ENCODE measurements at places on chromosomes 6 and 20.
A peak's percentile ranks its signal among the peaks of the same experiment; 100 is the strongest.

DNA sequence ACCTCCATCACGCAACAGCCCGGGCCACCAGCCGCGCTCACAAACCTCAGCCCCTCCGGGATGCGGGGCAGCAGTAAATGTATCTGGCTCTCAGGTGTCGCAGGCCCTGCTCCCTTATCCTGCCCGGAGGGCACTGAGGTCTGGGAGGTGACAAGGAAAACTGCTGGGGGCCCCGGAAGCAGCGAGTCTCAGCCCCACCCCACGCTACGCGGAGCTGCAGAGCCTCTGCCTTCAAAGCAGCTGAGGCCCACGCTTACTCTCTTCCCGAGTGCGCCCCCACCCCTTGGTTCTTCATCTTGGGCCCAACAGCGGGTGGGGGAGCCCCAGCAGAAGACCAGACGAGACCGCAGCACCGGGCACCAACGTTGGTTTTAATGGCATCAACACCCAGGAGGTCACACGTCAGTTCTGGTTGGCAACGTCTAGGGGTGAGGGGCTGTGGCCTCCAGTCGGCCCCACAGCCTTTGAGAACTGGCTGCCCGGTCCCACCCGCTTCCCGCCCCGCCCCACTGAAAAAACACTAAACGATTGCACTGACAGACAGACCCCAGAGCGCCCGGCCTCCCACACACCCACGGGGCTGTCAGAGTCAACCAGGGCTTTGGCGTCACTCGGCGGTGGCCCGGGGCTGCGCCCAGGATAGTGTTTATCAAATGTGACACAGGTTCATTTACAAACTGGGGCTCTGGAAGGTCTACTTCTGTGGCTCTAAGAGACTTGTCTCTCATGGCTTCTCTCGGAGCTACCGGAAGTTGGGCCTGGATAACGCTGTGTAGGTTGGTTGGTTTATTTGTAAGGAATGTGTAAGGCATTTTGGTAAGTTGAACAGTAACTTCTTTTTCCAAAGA is 43.7 kb downstream of the DSTN start:
- peak; percentile 57 for DNase-seq

DNA sequence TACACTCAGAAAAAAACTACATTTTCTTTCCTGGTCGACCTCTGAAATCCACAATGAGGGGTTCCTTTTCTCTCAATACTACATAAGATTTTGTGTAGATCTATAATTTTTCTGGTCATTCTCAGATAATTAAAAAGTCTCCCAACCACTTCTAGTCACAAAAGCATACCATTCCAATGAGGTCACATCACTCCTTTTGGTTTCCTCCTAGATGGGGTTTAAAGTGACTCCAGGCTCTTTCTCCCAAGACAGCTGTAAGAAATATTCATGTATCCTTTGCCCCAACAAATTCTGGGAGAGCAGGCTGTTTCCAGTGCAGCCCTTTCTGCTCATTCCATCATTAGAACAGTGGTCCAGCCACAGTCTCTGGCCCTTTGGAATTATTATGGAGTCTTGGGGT is 43.1 kb upstream of the BEND6 start:
- DNase-seq: no peak

GRCh38 chr6:135451617-135452190 is 45.8 kb downstream of the AHI1 start:
- DNase-seq: no peak

GRCh38 chr6:159059885-159060506 is 15.2 kb upstream of the TAGAP start:
- DNase-seq: no peak

GRCh38 chr20:34295284-34295683 is 7.9 kb downstream of the AHCY start:
- DNase-seq: no peak

DNA sequence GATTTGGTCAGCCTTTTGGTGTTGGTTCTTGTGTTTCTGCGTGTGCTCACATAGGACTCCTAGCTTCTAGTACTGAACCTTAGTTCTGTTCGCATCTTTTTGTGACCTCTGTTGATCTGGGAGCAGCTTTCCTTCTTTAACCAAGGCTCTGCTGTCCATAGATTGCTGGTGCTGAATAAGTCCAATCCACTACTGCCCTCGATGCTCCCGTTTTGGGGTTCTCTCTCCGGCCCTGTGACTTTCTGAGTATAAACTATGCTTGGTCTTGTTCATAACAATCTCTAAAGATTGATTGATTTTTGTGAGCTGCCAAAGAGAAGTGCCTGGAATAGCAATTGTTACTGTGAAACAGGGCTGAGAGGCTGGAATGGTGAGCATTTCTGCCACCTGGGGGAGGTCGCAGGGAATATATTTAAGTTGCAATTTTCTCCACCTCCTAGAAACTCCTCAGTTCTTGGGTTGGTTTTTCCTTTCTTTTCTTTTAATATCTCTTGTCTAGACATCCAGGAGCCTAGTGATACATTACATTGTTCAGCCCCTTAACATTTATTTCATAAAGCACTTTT is 422.9 kb upstream of the CHD6 start:
- no peak for DNase-seq

- no peak for DNase-seq
Observed at GRCh38 chr6:13666194-13667105, 45.2 kb downstream of the RANBP9 start.

GRCh38 chr6:165630544-165630953 is 32.5 kb downstream of the PDE10A start:
- DNase-seq: no peak

DNA sequence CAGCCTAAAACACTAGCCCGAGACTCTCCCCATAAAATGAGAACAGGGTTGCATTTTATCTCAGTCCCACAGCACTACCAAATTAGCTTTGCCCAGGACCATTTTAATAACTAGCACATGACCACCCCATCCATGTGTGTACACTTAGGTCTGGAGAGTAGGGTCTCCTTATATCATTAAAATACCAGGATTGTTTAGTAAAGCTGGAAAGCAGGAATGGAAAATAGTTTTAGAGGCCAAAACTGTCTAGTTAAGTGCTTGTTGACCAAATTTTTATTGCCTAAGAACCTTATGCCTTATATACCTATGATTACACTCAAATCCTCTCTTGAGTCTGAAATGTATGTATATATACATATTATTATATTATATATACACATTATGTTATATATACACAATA is 608.4 kb downstream of the HDGFL1 start:
- no peak for DNase-seq

GRCh38 chr6:22557007-22557406 is 12.4 kb upstream of the HDGFL1 start:
- DNase-seq: no peak

GRCh38 chr6:113998811-113999210 is 27.9 kb upstream of the HDAC2 start:
- no peak for DNase-seq

GRCh38 chr6:163398815-163399214 is 15.7 kb upstream of the QKI start:
- peak; percentile 38 for DNase-seq

GRCh38 chr6:148438632-148439031 is 96.0 kb downstream of the SASH1 start:
- no peak for DNase-seq

GRCh38 chr6:168155193-168155592 is 76.2 kb upstream of the FRMD1 start:
- no peak for DNase-seq

DNA sequence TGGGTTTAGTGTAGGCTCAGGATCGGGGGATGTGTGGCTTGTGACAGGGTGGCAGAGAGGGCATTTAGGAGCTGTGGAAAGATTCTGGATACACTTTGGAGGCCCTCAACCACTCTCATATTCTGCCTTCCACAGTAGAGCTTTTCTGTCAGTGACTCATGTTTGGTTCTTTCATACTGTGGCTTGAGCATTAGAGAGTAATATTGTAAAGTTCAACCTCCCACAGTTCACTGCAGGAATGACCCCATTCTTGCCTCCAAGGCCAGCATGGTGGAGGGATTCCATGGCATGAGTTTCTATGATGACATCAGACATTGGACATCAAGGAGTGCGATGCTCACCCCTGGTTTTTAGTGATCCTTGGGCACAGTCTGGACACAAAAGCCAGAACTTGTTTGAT is 50.9 kb downstream of the DTD1 start:
- DNase-seq: no peak

- DNase-seq: no peak
Observed at GRCh38 chr20:60408435-60408834, 450.2 kb downstream of the CDH26 start.

DNA sequence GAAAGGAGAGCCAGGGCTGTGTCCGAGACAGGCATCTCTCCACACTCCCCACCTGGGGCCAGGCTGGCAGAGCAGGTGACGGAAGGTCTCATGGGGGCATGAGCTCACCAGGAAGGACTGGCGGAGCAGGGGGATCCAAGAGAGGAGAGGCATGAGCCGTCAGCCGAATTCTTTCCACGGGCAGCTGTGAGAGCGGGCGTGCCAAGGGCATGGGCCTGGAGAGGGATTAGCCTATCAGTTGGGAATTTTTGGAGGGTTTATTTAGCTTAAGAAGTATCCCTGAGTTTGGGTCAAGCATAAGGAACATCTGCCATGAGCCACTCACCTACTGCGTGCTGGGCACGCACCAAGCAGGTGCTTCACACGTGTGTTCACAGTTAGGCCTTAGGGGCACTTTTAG is 60.2 kb upstream of the ZNFX1 start:
- DNase-seq: no peak

DNA sequence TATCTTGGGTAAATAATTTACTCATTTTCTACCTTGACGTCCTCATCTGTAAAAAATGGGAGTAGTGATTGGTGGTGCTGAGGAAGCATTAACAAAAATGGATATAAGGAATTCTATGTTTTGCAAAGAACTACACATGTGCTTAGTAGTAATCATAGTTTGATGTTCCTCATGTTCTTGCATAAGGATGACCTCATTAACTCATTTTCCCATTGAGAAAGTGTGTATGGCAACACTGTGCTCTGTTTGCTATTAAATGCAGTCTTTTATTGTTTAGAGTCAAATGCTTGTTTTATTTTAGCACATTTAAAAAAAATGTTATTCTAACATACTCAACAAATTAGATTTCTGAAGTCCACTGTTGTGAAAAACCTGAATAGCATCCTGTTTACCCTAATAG is 211.2 kb upstream of the RSPO3 start:
- no peak for DNase-seq

DNA sequence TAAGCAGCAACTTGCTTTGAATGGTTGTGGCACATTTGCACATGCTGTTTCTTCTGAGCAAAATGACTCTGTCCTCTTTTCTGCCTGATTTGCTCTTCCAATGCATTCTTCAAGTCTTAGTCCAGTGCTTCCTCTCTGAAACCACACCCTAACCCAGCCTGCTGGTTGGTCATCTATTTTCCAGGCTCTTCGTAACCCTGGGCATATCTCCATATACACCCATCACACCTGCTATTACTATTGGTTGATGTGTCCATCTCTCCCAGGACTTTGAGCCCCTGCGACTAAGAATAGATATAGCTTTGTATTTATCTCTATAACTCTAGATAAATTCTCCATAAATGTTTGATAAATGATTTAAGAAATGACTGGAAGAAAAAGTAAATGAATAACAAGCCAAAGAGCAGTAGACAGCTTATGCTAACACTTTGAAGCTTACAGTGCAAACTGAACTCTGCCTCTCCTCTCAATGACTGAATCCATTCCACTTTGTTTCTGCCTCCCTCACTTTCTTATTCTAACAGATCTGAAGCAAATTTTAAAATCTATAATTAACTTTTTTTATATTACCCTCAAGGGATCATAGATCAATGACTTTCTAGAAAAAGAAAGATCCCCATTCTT is 59.7 kb upstream of the NT5E start:
- DNase-seq: peak; percentile 81

- no peak for DNase-seq
Observed at GRCh38 chr20:37397076-37397953, 51.4 kb downstream of the SRC start.
